ENCODE measurements at places on chromosomes 7 and 10.

DNA sequence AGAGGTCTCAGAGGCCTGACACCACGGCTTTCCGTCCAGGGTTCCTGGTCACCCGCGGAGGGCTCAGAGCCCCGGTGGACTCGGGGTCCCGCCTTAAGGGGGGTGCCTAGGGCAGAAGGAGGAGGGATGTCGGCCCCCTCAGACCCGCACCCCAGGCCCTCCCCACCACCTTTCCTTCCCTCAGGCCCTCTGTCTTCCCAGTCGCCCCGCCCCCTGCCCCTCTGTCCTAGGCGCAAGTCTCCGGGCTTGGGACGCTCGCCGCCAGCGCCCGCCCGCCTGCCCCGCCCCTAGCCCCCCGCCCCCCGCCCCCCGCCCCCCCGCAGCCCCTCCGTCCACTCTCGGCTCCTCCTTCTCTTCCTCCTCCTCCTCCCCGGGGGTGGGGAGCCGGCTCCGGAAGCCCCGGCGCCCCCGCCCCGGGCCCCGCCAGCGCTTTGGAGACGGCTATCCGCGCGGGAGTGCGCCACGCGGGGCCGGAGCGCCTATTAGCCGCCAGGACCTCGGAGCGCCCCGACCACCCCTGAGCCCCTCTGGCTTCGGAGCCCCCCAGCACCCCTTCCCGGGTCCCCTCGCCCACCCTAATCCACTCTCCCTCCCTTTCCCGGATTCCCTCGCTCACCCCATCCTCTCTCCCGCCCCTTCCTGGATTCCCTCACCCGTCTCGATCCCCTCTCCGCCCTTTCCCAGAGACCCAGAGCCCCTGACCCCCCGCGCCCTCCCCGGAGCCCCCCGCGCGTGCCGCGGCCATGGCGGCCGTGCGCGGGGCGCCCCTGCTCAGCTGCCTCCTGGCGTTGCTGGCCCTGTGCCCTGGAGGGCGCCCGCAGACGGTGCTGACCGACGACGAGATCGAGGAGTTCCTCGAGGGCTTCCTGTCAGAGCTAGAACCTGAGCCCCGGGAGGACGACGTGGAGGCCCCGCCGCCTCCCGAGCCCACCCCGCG lies at the start of gene AEBP1:
TSS of gene AEBP1 (plus strand) at position 423 of the 937 bp plus-strand sequence. CDS start at position 744, 321 bp downstream.
- no peak for DNase-seq

- DNase-seq = no peak
These were observed 54.6 kb downstream of the CTBP2 start for GRCh38 chr10:125105706-125106255.

DNA sequence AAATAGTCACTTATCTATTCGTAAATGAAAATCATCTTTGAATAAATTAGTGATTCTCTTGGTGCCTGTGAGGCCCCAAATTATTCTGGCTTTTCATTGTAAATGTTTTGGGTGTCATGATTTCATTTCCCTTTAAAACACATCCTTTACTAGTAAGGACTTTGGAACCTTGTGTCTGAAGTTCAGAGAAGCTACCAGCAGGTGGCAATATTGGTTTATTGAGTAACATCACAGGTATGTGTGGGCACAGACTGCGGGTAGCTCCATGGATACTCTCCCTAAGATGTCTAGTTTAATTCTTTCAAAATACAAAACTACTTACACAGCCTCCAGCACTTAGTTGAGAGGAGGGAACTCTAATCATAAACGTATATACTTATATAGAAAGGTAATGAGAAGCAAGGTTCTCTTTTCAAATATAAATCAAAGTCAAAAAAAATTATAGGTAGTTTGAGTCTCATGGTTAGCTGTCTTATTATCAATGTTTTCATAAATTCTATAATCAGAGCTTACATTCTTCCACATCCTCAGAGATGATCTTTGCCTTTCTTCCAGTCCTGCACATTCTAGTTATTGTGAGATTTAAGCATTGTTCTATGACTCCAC lies 449.6 kb downstream of the GRM8 start:
- DNase-seq = no peak

DNA sequence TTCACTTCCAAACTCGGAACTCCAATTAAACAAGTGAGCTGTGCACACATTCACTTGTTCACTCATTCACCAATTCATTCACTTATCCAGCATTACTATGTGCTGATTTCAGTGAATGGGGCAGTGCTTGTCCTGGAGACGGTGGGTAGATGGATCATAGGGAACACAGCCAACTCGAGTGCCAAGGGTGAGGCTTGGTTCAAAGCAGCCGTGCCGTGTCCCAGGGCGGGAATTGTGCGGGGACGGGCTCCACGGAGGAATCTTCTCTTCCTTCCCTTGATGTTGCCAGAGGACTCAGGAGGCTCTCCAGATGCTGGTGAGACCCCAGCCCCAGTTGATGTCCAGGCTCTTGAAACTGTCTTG lies 2.9 kb downstream of the SH2D4B start:
- DNase-seq = no peak

- DNase-seq = no peak
These were observed 35.5 kb downstream of the GOT1 start for GRCh38 chr10:99394761-99395386.

- DNase-seq = no peak
These were observed 223.9 kb upstream of the GLI3 start for GRCh38 chr7:42460933-42461332.

DNA sequence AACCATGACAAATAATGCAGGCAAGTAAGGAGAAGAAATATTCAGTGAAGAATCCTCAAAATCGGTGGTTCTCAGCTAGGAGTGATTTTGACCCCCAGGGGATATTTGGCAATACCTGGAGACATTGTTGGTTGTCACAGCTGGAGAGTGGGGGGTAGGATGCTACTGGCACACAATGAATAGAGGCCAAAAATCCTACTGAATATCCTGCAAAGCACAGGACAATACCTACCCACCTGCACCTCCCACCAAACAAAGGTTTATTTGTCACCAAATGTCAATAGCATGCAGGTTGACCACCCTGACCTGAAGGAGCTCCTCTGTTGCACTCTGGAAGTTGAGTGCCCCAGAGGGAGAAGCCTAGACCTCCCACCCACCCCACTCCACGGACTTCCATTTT lies 1028.6 kb downstream of the CNTNAP2 start:
- DNase-seq = no peak

- no peak for DNase-seq
These were observed 393.8 kb upstream of the PRKCQ start for GRCh38 chr10:6973899-6974298.

DNA sequence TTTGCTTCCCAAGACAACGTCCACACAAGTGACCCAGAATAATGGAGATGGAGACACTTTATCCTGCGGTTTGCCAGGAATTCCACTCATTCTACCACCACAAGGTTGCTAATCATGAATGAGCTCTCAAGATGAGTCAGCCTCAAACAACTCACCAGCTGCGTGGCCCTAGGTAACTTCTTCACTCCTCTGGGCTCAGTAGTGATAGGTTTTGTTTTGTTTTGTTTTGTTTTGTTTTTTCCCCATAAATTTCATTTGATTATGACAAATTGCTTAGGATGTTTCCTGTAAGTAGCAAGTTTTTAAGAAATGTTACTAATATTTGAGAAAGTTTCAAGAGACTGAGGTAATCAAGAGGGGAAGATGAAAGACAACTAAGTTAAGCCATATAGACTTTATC lies 286.8 kb downstream of the PARD3 start:
- no peak for DNase-seq

- DNase-seq = no peak
These were observed 822 bp downstream of the SHOC2 start for GRCh38 chr10:110919971-110920881.

GRCh38 chr7:76222333-76222732 lies 20.6 kb downstream of the SRRM3 start:
- no peak for DNase-seq

DNA sequence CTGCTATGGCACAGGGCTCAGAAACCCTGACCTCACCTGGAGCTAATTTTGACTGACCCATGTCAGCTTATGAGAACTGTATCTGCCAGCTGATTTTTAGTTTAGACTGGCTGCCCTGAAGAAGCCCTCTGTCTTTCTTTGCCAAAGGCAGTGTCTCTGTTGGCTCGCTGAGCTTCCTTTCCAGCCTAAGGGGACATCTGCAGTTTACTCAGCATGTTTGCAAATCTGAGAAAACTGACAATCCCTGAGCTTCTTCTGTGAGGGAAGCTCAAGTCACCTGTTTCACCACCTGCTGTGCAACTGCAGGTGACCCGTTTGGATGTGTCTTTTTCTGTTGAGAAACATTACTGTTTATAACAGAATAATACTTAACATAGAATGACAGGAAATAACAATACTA lies 46.0 kb downstream of the PRKAR2B start:
- no peak for DNase-seq

- no peak for DNase-seq
These were observed 85.4 kb downstream of the FOXL3 start for GRCh38 chr7:375321-375831.

DNA sequence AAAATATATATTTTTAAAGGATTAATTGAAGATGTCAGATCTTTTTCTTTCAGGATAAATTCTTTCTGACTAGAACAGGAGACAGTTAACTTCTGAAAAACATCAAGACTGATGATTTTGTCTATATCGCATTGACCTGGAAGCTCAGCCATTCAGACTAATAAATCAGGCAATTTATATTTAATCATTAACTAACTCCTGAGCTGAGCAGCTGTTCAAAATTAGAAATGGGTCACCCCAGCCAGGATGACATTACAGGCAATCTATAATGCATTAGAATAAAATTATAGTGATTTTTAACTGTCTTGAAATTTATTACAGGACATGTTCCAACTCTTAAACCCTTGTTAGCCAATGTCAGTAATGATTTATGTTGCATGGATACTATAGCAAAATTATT lies 139.9 kb downstream of the CDCA7L start:
- no peak for DNase-seq

GRCh38 chr10:122019414-122019975 lies 30.5 kb downstream of the TACC2 start:
- DNase-seq = no peak

GRCh38 chr10:18473424-18474117 lies 177.8 kb downstream of the NSUN6 start:
- DNase-seq = no peak

GRCh38 chr7:137080516-137081203 lies 212.2 kb downstream of the CHRM2 start:
- no peak for DNase-seq

DNA sequence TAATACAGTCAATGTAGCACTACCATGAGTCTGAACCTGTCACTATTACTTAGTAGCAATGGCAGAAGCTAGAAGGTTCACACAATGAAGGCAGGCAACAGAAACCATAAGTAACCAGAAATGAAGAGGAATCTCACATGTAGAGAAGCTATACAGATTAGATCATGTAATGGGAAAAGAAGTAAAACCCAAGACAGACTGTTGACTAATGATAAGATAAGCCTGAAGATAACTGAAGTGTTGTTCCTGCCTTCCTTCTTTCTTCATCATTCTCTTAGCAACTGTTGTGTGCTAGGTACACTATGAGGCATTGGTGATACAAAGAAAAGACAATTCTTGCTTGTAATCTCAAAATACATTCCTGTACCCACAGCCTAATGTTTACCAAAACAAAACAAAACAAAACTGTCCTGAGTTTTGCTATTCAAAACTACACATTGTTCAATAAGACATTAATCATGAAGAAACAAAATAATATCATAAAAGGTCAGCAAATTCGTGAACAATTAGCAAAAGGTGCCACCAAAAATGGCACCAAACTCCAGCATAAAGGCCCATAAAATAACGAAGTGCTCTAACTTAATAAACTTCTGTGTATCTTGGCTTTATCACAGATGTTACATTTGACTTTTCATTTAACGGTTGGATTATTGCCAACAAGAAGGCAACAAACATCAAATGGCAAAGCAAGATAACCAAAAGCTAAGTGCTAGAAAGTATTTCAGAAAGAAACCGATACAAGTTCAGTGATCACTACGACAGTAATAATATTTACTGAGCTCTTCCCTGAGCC lies 27.1 kb downstream of the ZNF800 start:
- no peak for DNase-seq

DNA sequence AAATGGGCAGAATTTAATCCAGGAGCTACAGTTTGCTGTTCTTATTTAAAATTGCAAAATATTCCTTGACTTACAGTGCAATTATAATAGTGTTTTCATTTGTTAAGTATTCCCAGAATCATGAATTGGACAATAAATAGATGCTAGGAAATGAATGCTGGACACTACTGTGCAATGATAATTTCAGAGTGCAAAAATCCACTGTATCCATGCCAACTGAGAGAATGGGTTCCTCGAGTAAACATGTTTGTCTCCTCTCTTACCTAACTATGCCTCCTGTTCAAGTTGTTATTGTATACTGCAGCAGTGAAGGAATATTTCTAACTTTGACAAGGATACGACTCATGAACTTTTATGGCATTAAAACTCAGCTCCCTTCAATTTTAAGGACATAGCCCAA lies 1396.3 kb downstream of the GATA3 start:
- no peak for DNase-seq

- no peak for DNase-seq
These were observed 42.9 kb downstream of the ELFN1 start for GRCh38 chr7:1712907-1713501.

GRCh38 chr10:131907679-131908078 lies 6.9 kb downstream of the PPP2R2D start:
- no peak for DNase-seq

DNA sequence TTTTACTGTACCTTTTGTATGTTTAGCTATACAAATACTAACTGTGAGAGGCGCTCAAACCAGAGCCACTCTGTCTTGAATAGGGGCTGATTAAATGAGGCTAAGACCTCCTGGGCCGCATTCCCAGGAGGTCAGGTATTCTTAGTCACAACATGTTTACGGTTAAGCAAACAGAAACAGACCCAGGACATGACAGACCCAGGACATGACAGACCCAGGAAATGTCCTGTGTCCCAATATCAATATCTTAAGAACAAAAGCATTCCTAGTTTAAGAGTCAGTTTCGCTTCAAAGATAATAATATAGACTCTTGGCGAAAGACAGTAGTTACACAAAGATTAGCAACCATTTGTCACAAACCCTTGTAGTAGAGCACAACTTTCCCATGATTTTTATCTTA lies 304.5 kb downstream of the CCSER2 start:
- DNase-seq = no peak

DNA sequence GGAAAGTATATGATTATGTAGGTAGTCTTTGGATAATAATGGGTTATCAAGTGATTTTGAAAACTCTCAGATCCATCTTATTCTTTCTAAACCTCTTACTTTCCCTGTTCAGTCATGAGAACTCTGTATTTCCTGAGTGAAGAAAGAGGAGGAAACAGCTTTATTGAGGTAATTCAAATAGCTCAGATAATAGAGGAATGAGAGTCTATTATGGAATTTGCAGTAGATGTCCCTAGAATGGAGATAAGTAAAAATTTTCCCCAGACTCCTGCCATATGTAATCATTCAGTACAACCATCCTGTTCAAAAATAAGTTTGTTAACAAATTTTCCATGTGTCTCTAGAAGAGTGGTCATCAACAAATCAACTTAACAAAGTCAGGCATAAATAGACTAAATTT lies 36.4 kb downstream of the EPDR1 start:
- no peak for DNase-seq

DNA sequence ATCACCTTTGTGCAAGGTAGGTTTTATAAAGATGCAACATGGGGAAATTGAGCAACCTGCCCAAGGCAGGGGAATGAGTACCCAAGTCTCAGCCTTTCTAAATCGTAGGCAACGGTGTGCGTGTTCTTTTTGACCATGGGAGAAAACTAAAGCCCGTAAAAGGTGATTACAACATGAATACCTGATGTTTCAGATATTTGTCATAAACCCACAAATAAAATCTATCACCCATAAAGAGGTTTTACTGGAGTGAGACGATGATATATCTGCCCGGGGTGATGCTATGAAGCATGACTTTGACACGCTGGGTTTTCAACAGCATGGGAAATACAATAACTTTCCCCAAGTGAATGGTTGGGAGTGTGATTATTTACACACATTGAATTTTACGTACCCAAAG lies 406.3 kb upstream of the KLF6 start:
- no peak for DNase-seq
